ENCODE measurements at places on chromosomes 4 and X.

GRCh38 chrX:134172588-134173259, 64.3 kb upstream of the CCDC160 start:
- peak; percentile 60 for DNase-seq

DNA sequence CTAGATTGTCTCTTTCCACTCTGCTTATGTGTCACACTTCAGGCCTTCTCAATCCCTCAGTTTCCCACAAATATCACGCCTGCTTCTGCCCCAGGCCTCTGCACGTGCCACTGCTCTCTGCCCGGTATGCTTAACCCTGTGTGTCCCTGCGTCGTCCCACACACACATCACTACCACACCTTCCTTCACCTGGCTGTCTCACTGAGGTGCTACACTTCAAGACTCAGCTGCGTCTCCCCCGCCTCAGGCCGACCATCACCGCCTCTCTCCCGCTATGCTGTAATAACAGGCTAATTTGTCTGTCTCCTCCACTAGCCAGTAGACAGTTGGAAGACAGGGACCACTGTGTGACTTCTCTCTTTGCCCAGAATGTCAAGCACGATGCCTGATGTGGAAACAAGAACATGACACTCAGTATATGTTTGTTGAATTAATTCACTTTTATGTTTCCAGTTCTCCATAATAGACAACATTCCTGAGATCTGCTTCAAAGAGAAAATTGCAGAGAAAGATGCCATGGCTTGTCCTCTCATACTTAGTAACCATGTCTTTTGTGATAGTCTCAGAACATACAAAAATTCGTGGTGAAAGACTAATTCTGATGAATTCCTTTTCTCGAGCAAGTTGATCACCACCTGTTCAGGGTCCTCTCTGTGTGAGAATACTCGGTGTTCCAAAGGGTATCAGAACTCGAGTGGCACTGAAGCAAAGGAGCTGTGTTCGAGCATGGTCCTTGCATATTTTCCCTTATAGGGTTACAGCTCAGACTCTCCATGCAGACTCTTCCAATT, 54.2 kb downstream of the AFAP1 start:
- DNase-seq, result no peak

DNA sequence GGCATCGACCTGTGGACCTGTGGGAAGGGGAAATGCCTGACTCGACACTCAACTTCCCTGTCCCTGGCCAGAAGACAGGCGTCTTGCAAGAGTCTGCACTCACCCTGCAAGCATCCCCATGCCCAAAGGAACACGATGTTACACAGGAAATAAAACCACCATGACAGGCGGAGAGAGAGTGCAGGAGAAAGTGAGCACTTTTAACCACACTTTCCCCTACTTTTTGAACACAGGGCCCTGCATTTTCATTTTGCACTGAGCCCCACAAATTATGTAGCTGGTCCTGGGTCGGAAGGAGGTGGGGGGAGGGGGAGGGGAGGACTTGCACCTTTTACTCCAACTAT, 13.8 kb upstream of the MAN2B2 start:
- peak; percentile 15 for DNase-seq

- DNase-seq, result peak; percentile 80
These were observed 58.0 kb upstream of the DDX3X start for GRCh38 chrX:41275661-41276609.

- DNase-seq, result peak; percentile 19
These were observed 16.5 kb downstream of the MCF2 start for GRCh38 chrX:139691493-139691842.

GRCh38 chrX:26889574-26889973, 573.6 kb downstream of the PPP4R3C start:
- no peak for DNase-seq

- peak; percentile 43 for DNase-seq
These were observed 527.9 kb downstream of the SPRY1 start for GRCh38 chr4:123924536-123924935.
